Naive thymus-derived CD4-positive, alpha-beta T cell (primary cell): ENCODE measurements at places on chromosomes 4 and X.

DNA sequence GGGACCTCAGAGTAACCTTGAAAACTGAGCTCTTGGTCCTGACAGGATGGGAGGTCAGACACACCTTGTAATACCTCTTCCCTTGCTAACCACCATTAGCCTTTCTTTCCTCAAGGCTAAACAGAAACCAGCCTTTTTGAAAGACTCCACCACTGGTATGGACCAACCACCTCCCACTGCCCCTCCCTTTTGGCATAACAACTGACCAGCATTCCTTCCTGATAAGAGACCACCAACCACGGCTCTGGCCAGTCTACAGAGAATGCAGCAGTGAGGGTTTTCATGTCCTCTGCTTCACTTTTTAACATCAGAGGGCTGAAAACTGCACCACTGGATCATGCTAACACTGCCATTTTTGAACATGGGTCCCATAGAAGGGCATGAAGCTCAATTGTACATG is 100.2 kb upstream of the MID1IP1 start:
- DNase-seq: no peak

- DNase-seq: no peak
Measured at GRCh38 chr4:132284910-132285426, 864.1 kb upstream of the PCDH10 start.

GRCh38 chr4:127505203-127505602 is 127.6 kb upstream of the INTU start:
- DNase-seq: no peak

DNA sequence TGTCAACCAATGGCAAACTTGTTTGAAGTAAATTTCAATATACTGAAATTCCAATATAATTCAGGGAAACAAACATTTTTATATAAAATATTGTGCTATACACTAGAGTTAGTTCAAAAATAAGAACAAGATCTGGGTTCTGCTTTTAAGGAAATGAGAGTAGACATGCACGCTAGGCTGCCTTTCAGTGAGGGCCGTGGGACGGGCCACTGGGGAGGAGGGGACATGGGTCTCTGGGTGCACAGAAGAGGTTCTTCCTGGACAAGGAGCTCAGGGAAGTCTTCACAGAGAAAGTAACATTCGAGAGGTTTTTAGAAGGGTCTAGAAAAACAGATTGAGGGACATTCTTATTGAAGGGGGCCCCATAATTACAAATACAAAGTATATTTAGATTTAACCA is 64.4 kb downstream of the SHROOM3 start:
- DNase-seq: no peak

GRCh38 chrX:32788936-32789335 is 422.4 kb downstream of the DMD start:
- no peak for DNase-seq

DNA sequence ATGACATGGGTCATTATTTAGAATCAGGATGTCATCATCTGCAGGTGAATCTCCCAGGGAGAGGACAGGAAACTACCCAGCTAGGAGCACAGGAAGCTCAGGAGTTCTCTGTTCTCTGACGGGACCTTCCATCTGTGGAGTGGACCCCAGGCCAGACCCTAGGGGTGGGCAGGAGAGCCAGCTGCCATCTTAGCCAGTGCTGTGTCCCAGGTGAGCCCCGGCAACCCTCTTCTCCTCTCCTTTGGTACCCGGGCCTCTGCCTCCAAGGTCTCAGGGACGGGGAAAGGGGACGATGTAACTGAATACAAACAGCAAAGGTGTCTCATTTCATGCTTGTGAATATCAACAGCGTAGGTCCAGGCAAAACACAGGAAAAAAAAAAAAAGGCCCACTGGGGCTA is 48.5 kb downstream of the C4orf50 start:
- no peak for DNase-seq

- no peak for DNase-seq
Measured at GRCh38 chrX:31483336-31483735, 411.5 kb upstream of the FTHL17 start.

GRCh38 chr4:68714400-68714799 is 43.9 kb upstream of the UGT2B15 start:
- DNase-seq: no peak

DNA sequence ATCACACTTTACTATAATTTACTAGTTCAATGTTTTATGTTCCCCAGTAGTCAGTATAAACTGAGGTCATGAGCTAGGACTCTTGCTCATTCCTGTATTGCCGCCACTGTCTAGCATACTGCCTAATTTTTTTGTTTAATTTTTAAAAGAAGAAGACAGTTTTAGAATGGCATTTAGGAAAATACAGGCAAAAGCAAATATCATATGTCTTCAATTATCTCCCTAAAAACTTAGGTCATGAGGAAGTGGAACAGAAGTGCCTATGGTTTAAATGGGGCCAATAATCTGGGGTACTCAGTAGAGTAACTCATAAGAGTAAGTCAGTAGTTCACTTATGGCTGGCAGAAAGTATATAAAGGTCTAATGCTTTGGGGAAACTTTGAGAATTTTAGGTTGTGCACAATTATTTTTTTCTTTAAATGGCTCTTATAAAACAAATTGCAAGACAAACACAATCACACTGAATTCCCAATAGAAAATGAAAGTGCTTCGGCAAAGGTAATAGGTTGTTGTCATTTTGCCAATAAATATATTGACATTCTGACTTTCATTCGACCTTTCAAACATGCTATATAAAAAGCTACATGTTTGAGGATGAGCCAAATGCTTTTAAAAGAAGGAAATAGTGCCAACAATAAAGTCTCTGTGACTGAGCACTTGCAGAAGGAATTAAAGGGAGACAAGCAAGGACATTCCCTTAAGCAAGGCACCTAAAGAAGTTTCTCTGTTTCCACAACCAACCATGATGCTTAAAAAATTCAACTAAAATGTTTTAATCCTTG is 390.1 kb downstream of the PDGFC start:
- DNase-seq: no peak

GRCh38 chr4:32417113-32417704 is 1697.0 kb downstream of the PCDH7 start:
- DNase-seq: no peak

- no peak for DNase-seq
Measured at GRCh38 chrX:151225843-151226242, 49.5 kb downstream of the GPR50 start.

DNA sequence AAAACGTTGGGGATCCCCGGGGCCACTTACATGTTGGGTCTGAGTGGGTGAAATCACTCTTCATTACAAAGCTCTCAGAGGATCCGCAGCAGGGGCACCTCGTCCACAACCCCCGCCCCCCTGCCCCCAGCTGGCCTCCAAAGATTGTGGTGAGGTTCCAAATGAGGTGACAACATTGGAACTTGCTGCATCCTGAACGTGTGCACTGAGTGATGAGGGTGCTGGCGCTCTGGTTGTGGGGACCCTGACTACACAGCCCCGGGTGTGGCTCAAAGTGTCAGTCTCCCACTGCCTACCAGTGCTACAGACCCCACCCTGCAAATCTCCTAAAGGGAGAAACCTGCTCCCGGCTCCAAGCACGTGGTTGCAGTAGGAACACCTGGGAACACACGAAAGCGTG is 111.9 kb downstream of the PHKA2 start:
- DNase-seq: no peak

- DNase-seq: no peak
Measured at GRCh38 chrX:123487669-123488068, 245.2 kb downstream of the THOC2 start.

- no peak for DNase-seq
Measured at GRCh38 chrX:41293269-41293668, 40.7 kb upstream of the DDX3X start.

- peak; percentile 34 for DNase-seq
Measured at GRCh38 chrX:103919270-103919637, 43.2 kb upstream of the TMSB15B start.

GRCh38 chrX:117147249-117147648 is 684.5 kb upstream of the CT83 start:
- DNase-seq: no peak

GRCh38 chr4:82645936-82646565 is 84.3 kb upstream of the TMEM150C start:
- DNase-seq: no peak

- no peak for DNase-seq
Measured at GRCh38 chrX:123493857-123494256, 239.0 kb downstream of the THOC2 start.

GRCh38 chrX:13742397-13743176 is 8.0 kb downstream of the OFD1 start:
- DNase-seq: peak; percentile 14

GRCh38 chr4:44804301-44804700 is 77.9 kb upstream of the GNPDA2 start:
- no peak for DNase-seq

DNA sequence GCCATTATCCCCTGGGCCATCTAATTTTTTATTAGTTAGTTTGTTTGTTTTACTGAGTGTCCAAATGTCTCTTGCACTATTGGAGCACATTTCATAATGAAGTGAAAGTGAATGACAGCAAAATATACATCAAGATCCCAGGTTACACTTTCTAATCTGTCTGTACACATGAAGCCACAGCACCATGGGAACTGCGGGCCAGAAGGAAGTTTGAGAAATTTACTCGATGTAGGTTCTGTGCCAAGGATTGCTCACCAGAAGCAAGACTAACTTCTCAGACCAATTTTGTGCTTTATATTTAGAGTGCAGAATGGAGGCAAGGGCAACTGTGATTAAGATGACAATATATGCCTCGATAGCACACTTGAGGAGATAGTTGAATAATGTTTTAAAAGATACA is 258.0 kb downstream of the COL25A1 start:
- DNase-seq: no peak

GRCh38 chr4:106986486-106986885 is 49.6 kb downstream of the DKK2 start:
- DNase-seq: no peak

- DNase-seq: no peak
Measured at GRCh38 chr4:97656044-97656720, 487.1 kb downstream of the STPG2 start.

- no peak for DNase-seq
Measured at GRCh38 chr4:38979511-38980230, 52.5 kb downstream of the TMEM156 start.

- no peak for DNase-seq
Measured at GRCh38 chr4:6222761-6223292, 22.5 kb upstream of the JAKMIP1 start.

DNA sequence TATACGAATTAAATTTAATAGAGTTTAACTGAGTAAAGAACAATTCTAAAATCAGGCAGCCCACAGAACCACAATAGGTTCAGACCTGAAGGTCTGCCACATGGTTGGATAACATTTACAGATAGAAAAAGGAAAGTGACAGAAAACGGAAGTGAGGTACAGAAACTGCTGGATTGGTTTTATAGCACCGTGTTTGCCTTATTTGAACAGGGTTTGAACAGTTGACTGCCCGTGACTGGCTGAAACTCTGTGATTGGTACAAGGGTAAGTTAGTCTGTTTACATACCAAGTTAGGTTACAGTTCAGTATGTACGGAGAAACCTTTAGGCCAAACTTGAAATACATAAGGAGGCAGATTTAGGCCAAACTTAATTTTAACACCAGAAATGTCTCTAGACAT is 64.1 kb upstream of the ATXN3L start:
- no peak for DNase-seq

DNA sequence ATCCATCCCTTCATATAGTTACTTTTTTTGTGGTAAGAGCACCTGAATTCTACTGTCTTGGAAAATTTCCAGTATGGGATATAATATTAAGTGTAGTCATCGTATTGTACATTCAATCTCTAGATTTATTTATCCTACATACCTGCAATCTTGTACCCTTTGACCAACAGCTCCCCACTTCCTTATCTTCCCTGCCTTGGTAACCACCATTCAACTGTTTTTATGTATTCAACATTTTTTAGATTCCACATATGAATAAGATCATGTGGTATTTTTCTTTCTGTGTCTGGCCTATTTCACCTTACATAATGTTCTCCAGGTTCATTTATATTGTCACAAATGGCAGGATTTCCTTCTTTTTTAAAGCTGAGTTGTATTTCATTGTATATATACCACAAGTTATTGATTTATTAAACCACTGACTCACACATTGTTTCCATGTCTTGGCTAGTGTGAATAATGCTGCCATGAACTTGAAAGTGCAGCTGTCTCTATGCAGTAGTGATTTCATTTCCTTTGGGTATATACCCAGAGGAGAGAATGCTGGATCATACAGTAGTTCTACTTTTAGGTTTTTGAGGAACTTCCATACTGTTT is 572.5 kb downstream of the MAGEB5 start:
- no peak for DNase-seq
